ENCODE measurements at places on chromosomes 5 and 9. TPM values are rescaled to one million over a fixed set of nuclear protein-coding genes. Genes with fewer than 3 reads are reported as not detected.

GDNF gene
- total RNA-seq, result not detected

MSX2 gene
- not detected for total RNA-seq

BRD3 gene
- total RNA-seq, result 39.4 TPM

TXNDC8 gene
- not detected for total RNA-seq

MYMK gene
- not detected for total RNA-seq

P4HA2 gene
- total RNA-seq, result 7.9 TPM

FGFR4 gene
- 1.2 TPM for total RNA-seq

PRSS3 gene
- total RNA-seq, result 0.72 TPM

LPAR1 gene
- not detected for total RNA-seq

PTGDS gene
- total RNA-seq, result 0.49 TPM

TUSC1 gene
- not detected for total RNA-seq

PCDHGA7 gene
- total RNA-seq, result not detected

SHOC1 gene
- total RNA-seq, result not detected

MZB1 gene
- 6.4 TPM for total RNA-seq

GLRA1 gene
- total RNA-seq, result not detected
